Uterine smooth muscle cell (primary cell): ENCODE measurements at places on chromosomes 11 and 22. TPM values are rescaled to one million over a fixed set of nuclear protein-coding genes. Genes with fewer than 3 reads are reported as not detected.

The RTN4R gene
- 0.77 and 1.00 TPM in 2 replicates for total RNA-seq

The MUC2 gene
- total RNA-seq, result under 0.01 TPM in 1 of 2 replicates, not detected in the other

The RASSF10 gene
- not detected in 2 replicates for total RNA-seq

The EHF gene
- not detected in 2 replicates for total RNA-seq

The TMPRSS13 gene
- under 0.01 TPM in 1 of 2 replicates, not detected in the other for total RNA-seq

The CHRNA10 gene
- total RNA-seq, result 0.66 and 0.75 TPM in 2 replicates

The RIBC2 gene
- total RNA-seq, result 0.87 and 3.0 TPM in 2 replicates

The TECTA gene
- 0.22 and 0.87 TPM in 2 replicates for total RNA-seq

The RNF121 gene
- total RNA-seq, result 27.4 and 39.6 TPM in 2 replicates

The APOBEC3H gene
- not detected in 2 replicates for total RNA-seq

The GUCY1A2 gene
- total RNA-seq, result 0.66 and 1.7 TPM in 2 replicates

The CALCB gene
- under 0.01 and 0.12 TPM in 2 replicates for total RNA-seq

The LYVE1 gene
- 0.12 and 0.22 TPM in 2 replicates for total RNA-seq

The RHOD gene
- total RNA-seq, result 4.6 and 14.7 TPM in 2 replicates
